Activated CD8-positive, alpha-beta memory T cell treated with anti-CD3 and anti-CD28 coated beads, Interleukin-2, amount 10 ng/mL, durations not matched to agents 7 days and 5 days (primary cell): ENCODE measurements at places on chromosomes 13 and 19. TPM values are rescaled to one million over a fixed set of nuclear protein-coding genes. Genes with fewer than 3 reads are reported as not detected.

- DNase-seq, result peak; percentile 88
- no peaks in the 10 kb centered on the region for H3K27me3 ChIP-seq
- peaks cover 22% of the 10 kb centered on the region for H3K4me1 ChIP-seq
- peak overlapping the region; percentile 98 for H3K4me3 ChIP-seq
- H3K36me3 ChIP-seq, result peaks cover 36% of the 10 kb centered on the region
- peak overlapping the region; percentile 82 for H3K27ac ChIP-seq
These were observed 4.6 kb downstream of the MIDN start for GRCh38 chr19:1252821-1253513.

- no peaks in the 10 kb centered on the region for H3K4me1 ChIP-seq
- no peak overlapping the region for H3K4me3 ChIP-seq
- no peaks in the 10 kb centered on the region for H3K36me3 ChIP-seq
These were observed 178.3 kb upstream of the MYO16 start for GRCh38 chr13:108451121-108451520.

- H3K27ac ChIP-seq, result no peak overlapping the region
- peak; percentile 69 for DNase-seq
- peaks cover 8% of the 10 kb centered on the region for H3K36me3 ChIP-seq
- H3K27me3 ChIP-seq, result peaks cover 14% of the 10 kb centered on the region
These were observed 7.7 kb downstream of the PGLYRP1 start for GRCh38 chr19:46014941-46015686.

GRCh38 chr13:110712081-110712848 lies 1.2 kb upstream of the ING1 start:
- H3K27me3 ChIP-seq, result no peaks in the 10 kb centered on the region
- no peaks in the 10 kb centered on the region for H3K36me3 ChIP-seq
- peak overlapping the region; percentile 98 for H3K27ac ChIP-seq
- H3K4me1 ChIP-seq, result peaks cover 20% of the 10 kb centered on the region
- H3K4me3 ChIP-seq, result peak overlapping the region; percentile 90
- peak; percentile 89 for DNase-seq

DNA sequence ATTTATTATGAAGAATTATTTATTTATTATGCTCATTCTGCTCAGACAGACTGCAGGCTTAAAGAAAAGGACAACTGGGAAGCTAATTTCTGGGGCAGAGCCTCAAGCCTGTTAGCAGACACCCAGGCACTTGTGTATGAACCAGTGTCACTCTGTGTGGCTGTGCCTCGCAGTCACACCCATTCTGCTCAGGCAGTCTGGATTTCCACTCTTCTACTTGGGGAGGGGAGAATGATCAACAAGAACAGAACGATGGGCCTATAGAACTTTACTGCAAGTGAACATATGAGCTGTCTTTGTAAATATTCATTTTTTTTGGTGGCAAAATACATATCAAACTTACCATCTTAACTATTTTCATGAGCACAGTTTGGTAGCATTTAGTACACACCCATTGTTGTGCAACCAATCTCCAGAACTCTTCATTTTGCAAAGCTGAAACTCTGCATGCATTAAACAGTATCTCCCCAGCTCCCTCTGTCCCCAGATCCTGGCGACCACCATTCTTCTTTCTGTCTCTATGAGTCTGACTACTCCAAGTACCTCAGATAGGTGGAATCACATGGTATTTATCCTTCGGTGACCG lies 181.7 kb downstream of the NUFIP1 start:
- no peak overlapping the region for H3K27ac ChIP-seq
- H3K27me3 ChIP-seq, result peaks cover 14% of the 10 kb centered on the region
- DNase-seq, result no peak
- peaks cover 5% of the 10 kb centered on the region for H3K4me1 ChIP-seq
- no peaks in the 10 kb centered on the region for H3K36me3 ChIP-seq
- H3K4me3 ChIP-seq, result no peak overlapping the region

LHB gene
- total RNA-seq, result not detected

DDX49 gene
- total RNA-seq, result 48.2 TPM

CEACAM5 gene
- not detected for total RNA-seq
